ENCODE measurements at places on chromosomes 3 and 15.

DNA sequence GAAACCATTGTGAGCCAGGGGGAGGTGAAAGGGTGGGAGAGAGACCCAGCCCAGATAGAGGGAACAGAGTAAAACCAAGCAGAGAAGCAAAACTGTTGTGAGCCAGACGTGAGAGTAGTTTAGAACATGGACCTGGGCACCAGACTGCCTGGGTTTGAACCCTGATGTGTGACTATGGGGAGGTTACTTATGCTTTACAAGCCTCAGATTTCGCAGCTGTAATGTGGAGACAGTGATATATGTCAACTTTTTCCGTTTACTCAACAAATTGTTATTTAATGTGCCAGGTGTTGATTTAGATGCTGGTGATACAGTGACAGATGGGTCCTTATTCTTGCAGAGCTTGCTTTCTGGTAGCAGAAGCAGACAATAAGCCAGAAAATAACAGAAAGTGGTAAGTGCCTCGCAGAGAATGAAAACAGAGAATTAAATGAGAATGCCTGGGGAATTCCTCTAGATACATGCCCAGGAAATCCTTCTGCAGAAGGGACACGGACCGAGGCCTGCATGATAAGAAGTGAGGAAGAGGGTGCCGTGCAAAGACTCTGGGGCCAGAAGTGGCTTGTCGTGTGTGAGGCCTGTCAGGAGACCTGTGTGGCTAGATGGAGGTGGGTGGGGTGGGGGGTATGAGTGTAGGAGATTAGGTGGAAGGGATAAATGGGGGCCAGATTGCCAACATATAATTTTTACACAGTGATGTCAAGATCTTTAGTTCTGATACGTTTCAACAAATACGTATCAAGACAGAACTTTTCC, 15.0 kb downstream of the KAT2B start:
- no peak for DNase-seq

DNA sequence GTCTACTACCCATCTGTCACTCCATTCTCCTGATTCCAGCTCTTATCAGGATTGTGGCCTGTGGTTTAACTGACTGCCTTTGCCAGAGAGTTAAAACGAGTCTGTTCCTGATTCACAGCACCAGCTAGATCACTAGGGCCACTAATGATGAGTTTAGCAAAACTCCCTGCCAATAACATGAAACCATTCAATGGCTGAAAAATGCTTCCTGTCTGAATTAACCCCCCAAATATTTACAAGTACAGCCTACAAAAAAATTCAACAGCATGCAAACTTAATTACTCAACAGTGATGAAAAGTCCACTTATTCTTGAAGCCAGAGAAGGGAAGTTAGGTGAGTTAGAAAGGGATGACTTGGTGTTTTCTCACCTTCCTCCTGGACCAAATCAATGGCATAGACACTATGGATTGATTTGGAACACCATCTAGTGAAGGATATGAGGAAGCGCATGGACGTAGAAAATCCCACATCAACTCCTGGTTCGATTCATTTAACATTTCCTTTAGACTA, 141.4 kb downstream of the TGFBR2 start:
- DNase-seq, result peak; percentile 36

DNA sequence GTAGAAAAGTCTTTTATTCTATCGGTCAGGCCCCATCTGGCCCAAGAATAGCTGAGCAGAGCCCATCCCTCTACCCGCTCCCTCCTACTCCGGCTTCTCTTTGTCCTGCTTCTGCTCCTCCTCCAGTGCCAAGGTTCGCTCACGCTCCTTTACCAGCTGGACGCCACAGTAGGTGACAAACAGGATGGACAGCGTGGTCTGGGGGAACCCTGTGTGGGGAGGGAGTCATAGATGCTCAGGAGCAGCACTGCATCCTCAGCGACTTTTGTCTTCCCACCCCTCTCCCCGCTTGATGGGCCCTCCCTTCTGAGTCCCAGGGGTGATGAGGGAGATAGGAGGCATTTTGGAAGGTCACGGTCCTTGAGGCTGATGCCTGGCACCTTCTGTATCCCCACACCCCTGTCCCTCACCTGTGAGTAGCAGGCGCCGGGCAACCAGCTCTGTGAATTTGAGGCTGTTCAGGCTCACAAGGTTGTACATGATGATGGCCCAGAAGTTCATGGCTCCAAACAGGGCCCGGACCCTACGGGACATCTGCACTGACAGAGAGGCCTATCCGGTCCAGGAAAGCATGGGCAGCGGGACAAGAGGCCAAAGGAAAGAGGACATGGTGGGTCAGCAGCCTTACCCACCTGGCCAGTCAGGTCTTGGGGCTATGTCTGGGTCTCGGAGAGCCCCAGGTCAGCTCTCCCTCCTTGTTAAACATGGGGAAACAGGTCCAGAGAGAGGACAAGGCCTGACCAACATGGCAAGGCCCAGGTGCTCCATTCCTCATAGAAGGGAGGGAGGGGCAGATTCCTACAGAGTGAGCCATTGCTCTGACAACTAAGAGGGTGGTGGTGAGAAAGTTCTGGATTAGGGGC, 7.6 kb downstream of the KLHL40 start:
- no peak for DNase-seq

- no peak for DNase-seq
These were observed 24.0 kb upstream of the AADAC start for GRCh38 chr3:151789853-151790463.

DNA sequence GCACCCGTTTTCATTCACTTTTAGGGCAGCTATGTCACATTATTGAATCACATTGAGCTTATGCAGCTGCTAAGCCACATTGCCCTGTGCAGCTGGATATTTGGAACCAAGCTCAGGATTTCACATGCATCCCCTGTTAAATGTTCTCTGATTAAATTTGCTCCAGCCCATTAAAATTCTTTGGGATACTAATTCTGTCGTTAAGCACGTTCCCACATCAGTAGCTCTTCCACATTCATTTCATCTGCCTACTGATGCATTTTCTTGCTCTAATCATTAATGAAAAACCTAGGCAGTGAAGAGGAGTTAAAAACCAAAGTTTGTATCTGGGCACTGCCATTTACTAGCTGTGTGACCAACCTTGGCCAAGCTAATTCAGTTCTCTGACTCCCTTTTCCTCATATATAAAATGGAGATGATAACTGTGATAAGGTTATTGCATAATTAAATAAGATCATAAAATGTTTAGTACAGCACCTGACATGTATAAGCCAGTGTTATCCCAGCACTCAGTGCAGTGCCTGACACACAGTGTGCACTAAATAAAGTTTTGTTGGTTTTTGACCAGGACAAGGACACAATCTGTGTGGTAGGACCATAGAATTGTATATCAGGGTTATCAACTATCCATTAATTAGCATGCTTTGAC, 222.2 kb upstream of the ATP11B start:
- no peak for DNase-seq

GRCh38 chr3:136255672-136256406, 5.7 kb downstream of the PCCB start:
- DNase-seq, result no peak

- no peak for DNase-seq
These were observed 361.5 kb upstream of the KCNH8 start for GRCh38 chr3:18786650-18787323.
